Activated CD8-positive, alpha-beta memory T cell treated with anti-CD3 and anti-CD28 coated beads, Interleukin-2, amount 50 U/mL, for 48 hours (primary cell): ENCODE measurements at places on chromosomes 1 and 21.

GRCh38 chr1:40948741-40949443 is 30.6 kb upstream of the CTPS1 start:
- peak; percentile 75 for DNase-seq

DNA sequence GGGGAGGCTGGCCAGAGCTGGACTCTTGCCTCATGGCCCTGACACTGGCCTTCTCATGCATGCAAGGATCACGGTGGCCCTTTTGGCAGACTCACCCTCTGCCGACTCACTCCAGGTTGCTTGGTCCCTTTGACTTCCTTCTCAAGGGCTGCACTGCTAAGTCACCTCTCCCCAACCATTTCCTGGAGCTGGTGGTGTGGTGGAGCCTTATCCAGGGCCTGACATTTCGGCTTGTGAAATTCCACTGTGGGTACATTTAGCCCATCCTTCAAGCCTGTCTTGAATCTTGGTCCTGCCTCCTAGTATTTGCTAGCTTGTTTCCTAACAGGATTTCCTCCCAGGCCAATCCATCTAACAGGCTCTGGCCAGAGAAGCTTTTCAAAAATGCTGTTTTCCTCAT is 52.6 kb upstream of the JUN start:
- DNase-seq, result no peak

DNA sequence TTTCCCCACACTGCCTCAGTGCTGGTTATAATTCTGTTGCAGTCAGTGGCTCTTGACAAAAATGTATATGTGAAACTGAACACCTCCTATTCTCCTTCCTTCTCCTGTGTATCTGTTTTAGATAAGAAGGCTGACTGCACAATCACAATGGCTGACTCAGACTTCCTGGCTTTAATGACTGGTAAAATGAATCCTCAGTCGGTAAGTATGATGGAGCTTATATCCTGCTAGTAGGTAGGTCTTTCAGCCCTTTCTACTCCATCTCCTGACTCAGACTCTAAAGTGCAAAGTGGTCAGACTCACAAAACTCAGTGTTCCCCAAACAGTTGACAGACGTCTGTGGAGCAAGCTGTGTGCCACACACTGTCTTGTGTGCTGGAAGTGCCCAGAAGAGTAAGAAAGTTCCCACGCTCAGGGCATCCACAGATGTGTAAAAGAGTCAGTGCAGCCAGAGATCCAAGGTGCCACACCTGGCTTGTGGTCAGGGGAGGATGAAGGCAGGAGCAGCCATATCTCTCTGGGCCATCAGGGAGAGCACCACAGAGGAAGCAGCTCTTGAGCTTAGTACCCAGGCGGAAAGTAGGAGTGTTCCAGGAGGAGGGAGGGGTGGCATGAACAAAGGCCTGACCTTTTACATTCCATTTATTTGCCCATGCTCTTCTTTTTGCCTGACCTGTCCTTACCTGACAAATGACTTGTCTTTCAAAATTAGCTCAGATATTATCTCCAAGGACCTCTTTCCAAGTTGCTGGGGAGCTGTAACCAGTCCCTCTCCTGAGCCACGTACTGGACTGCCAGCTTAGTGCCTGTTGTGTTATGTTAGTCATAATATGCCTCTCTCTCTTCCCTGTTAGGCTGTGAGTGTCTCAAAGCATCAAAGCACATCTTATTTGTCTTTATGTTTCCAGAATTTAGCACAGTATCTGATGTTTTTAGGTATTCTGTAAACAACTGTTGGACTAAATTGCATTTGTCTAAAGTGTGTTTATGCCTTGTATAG is 14.0 kb upstream of the PODN start:
- DNase-seq, result no peak

DNA sequence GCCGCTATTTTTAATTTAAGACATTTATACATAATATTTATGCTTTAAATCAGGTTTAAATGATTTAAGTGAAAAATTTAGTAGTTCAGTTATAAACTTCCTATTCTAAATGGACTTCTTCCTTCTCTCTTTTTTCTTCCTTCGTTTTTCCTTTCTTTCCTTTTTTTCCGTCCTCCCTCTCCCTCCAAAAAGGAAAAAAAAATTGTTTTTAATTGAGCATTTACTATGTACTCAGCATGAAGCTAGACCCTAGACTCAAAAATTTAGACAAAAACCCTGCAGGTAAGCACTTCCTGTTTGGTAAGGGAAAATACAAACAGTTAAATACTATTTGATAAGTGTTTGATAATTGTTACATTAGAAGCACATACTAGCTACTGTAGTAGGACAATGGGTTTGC is 2.6 kb upstream of the TM2D1 start:
- no peak for DNase-seq
